AG04450 (cell line): ENCODE measurements at places on chromosomes 12 and 14. TPM values are rescaled to one million over a fixed set of nuclear protein-coding genes. Genes with fewer than 3 reads are reported as not detected.

MARCHF9 gene
- polyA plus RNA-seq, result 3.6 and 3.7 TPM in 2 replicates

DNA sequence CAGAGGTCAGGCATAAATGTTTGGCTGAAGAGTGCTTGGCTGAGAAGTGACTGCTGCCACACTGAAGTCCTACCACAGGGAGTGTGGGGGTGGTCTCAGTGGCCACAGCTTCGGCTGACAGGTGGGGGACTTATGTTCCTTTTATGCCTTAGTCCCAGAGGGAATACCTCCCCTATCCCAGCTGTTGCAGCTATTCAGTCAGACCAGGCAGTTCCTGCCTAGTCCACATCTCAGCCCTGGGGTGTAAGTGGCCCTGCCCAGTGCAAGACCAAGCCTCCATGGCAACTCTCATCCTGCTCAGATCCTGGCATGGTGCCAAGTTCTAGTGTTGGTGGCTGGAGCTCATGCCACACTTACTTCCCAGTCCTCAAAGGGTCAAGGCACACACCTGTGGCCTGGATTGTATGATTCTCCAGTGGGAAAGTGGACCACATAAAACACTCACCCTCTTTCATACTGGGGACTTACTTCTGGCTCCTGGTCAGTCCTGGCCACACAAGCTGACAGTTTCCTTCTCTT is 161.3 kb upstream of the CAND1 start:
- no peak for DNase-seq

DNA sequence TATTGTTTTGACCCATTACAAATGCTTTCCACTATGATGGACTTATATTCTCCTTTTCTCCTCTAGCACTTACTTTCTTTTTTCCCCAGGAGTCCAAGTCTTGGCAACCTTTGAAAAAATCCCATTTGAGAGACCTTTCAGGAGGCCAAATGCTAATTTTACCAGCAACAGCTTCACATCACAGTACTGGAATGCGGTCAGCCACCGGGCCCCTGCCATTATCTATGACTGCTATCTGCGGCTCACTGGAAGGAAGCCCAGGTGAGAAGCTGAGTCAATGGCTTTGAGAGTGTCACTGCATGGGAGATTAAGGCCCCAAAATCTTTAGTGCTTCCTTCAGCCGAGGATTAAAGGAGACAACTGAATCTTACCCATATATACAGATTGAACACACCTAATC is 64.2 kb downstream of the ERGIC2 start:
- no peak for DNase-seq

GRCh38 chr12:123126294-123127181 is 24.4 kb downstream of the PITPNM2 start:
- DNase-seq, result peak; percentile 50

- no peak for DNase-seq
Measured at GRCh38 chr14:71212683-71213107, 305.4 kb downstream of the PCNX1 start.

GRCh38 chr12:5200278-5201087 is 156.8 kb downstream of the KCNA5 start:
- DNase-seq, result no peak

- DNase-seq, result no peak
Measured at GRCh38 chr14:83355609-83356008, 1822.0 kb upstream of the SEL1L start.

DNA sequence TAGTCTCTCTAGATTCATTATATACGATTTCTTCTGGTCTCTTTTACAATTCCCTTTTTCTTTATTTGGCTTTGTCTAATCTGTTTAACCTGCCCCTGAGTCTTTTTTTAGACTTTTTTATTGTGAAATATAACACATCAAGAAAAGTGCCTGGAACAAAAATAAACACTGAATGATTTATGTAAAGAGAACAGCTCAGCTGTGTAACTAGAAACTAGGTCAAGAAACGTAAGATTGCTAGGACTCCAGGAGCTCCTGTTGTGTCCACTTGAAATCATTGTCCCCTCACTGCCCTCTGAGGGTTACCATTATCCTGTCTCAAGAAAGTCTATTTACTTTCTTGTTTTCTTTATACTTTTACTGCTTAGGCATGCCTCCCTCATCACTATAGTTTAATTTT is 23.1 kb downstream of the EXD2 start:
- DNase-seq, result no peak
